ENCODE measurements at places on chromosomes 4 and X. TPM values are rescaled to one million over a fixed set of nuclear protein-coding genes. Genes with fewer than 3 reads are reported as not detected.

- no peak for DNase-seq
Measured at GRCh38 chr4:49516796-49517195, 530.7 kb downstream of the CWH43 start.

- DNase-seq: no peak
Measured at GRCh38 chr4:64158648-64159326, 250.5 kb downstream of the TECRL start.

DNA sequence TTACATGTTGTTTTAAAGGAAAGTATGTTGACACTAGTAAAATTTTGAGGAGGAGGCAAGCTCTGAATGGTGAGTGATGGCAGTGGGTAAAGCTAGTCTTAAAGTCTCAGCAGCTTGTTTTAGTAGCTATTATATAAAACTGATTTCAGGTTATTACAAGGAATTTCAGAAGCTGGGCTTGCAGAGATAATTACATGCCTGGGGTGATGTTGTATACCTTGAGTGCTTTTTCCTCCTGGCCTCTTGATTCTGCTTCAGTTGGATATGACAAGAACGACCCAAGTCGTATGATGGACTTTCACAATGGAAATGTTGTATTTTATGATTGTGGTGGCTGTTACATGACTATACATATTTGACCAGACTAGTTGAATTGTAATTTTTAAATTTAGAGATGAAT is 175.5 kb upstream of the ADGRL3 start:
- no peak for DNase-seq

GRCh38 chr4:16122784-16123183 is 39.0 kb upstream of the PROM1 start:
- no peak for DNase-seq

DNA sequence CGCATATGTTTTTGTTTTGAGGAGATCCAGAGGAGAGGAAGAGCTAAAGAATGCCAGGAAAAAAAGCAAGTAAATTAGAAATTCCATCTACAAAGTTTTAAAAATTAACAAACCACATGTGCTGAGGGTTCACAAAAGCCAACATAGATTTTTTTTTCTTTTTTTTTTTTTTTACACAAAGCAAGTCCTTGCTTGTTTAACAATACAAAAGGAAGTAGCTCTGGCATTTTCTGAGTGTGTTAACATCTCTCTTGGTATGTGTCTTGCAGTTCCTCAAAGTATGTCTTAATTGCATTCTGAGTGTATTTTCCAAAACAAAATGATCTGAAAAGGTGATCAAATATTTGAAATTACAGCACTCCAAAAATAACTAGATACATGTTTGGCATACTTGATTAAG is 1682.7 kb upstream of the AGA start:
- no peak for DNase-seq

- DNase-seq: peak; percentile 24
Measured at GRCh38 chr4:89829470-89830138, 7.4 kb downstream of the SNCA start.

DNA sequence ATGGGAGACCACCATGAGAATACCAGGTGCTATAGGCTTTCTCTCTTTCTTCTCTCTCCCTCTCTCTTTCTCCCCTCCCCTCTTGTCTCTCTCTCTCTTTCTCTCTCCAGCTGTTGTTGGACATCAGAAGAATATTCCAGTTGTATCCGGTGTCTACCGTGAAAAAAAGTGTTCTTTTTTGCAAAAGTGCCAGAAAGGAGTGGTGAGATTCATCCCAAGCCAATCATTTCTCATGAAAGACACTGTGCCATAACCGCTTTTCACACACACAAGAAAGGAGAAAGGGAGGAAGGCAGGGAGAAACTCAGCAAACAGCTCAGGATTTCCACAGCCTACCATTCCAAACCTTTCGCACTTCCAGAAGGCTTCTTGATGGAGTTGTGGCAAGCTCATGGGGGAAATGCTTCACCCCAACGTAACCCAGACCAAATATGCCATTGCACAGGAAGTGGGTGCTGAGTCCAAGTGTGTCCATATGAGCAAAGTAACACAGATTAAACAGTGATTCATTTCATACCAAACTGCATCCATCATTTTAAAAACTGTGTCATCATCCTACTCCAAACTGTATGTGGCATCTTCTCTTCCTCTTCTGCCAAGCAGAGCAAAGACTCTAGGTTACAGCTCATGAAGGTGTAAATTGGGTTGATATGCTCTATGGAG is 224.0 kb downstream of the APBB2 start:
- DNase-seq: no peak

- no peak for DNase-seq
Measured at GRCh38 chr4:4693258-4693657, 151.4 kb upstream of the STX18 start.

DNA sequence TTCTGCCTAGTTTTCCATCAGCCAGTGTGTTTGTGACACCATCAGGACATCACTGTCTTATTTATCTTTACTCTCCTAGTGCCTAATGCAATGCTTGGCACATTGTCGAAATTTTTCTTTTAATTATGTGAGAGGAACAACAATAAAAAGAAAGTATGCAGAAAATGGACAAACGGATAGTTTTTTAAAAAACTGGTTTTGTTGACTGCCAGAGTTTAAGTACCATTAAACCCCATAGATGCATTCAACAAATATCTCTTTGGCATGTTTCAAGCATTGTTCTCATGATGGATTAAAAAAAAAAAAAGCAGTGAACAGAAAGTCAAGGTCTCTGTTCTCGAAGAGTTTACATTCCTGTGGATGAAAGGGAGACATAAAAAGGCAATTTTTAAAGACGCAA is 398.4 kb downstream of the PPP3CA start:
- DNase-seq: no peak

DNA sequence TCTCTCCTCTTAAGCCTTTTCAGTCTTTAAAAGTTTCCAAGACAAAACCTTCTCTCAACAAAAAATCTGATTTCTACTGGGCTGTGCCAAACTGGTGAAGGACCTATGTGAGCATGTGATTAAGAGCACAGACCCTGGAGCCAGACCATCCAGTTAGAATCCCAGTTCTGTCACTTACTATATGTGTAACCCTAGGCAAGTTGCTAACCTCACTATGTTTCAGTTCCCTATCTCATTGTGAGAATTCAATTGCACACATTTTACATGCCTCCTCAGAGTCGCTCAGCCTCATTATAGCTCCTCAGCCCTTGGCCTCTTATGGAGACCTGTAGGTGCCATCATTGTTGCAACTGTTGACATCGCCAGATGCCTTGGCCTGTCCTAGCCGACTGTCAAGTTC is 54.1 kb upstream of the VEGFD start:
- DNase-seq: no peak

- peak; percentile 11 for DNase-seq
Measured at GRCh38 chr4:106369456-106370060, 980 bp upstream of the GIMD1 start.

DNA sequence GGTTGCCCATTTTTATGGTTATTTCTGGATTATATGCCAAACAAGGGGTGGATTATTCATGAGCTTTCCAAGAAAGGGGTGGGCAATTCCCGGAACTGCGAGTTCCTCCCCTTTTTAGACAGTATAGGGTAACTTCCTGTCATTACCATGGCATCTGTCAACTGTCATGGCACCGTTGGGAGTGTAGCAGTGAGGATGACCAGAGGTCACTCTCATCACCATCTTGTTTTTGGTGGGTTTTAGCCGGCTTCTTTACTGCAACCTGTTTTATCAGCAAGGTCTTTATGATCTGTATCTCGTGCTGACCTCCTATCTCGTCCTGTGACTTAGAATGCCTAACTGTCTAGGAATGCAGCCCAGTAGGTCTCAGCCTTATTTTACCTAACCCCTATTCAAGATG is 57.6 kb downstream of the SH3KBP1 start:
- DNase-seq: no peak

GRCh38 chr4:184979461-184980124 is 38.7 kb upstream of the HELT start:
- peak; percentile 23 for DNase-seq

DNA sequence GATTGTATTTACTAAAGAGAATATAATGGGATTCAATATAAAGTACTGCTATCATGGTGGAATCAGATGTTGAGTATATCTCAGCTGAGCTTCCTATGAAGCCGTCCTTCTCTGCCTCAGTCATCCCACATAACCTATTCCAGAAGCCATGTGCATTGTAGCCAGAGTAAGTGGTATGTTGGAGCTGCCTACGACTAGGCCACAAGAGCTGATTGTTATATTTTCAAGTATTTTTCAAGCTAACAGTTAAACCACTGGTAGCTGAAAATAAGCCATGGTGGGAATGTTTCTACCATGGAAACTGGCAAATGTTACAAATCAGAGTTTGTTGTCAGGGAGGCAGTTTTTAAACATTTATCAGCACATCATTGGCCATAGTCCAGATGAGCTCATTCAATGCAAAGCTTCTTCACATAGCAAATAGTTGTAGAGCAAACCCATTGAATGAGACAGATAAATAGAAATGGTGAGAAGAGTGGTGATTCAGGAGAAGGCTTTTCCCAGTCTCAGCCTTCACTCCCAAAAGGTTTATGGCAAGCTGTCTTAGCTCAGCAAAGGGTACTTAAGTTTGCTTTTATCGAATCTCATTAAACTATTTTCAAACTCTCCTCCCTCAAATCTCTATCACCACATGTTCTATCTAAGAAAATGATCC is 436.4 kb downstream of the PCDH19 start:
- DNase-seq: no peak

The MAGEC3 gene
- total RNA-seq: not detected

GRCh38 chrX:136636121-136636520 is 11.8 kb upstream of the CD40LG start:
- DNase-seq: no peak

The BEND4 gene
- total RNA-seq: 0.19 TPM

The PLXNB3 gene
- 2.1 TPM for total RNA-seq

DNA sequence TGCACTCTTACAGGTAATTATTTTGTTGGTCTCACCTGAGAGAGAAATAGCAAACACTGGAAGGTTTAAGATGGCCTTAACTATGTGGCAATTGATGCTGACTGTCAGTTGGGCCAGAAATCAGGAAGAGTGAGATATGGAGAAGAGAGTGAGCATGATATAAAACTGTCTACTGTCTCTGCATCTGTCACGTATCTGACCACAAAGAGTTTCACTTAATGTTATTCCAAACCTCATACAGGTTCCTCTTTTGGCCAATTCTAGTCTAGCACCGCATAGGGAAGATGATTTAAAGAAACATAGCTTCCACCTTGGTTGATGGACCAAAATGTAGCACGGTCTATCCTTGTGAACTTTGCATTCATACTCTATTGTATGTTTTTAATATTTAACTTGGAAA is 381.0 kb upstream of the BOD1L1 start:
- no peak for DNase-seq

The EPGN gene
- total RNA-seq: not detected

GRCh38 chr4:127993151-127993550 is 27.9 kb downstream of the ABHD18 start:
- no peak for DNase-seq

The RNF175 gene
- 0.34 TPM for total RNA-seq

DNA sequence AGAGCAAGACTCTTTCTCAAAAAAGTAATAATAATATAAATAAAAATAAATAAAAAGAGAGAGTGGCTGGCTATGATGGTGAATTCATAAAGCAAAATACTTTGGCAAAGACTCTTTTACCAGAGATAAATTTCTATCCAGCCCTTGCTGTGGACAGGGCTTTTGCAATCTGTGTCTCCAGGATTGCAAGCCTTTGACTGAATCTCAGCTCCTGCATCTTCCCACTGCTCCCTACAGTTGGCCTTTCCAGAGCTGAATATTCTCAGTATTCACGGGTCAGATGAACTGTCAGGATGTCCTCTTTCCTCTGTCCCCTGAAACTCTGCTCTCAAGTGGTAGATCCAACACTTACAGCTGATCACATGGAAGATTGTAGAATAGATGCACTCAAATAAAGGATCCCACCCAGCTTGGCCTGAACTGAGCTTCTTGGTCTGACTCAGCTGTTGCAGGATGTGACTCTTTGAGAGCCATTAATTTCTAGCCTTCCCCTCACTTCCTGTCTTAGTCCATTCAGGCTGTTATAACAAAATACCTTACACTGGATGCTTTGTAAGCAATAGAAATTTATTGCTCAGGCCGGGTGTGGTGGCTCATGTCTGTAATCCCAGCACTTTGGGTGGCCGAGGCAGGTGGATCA is 123.4 kb upstream of the GUCY1A1 start:
- DNase-seq: no peak

- no peak for DNase-seq
Measured at GRCh38 chrX:119340606-119341205, 58.4 kb upstream of the SLC25A43 start.

- no peak for DNase-seq
Measured at GRCh38 chr4:106898621-106899230, 137.4 kb downstream of the DKK2 start.

DNA sequence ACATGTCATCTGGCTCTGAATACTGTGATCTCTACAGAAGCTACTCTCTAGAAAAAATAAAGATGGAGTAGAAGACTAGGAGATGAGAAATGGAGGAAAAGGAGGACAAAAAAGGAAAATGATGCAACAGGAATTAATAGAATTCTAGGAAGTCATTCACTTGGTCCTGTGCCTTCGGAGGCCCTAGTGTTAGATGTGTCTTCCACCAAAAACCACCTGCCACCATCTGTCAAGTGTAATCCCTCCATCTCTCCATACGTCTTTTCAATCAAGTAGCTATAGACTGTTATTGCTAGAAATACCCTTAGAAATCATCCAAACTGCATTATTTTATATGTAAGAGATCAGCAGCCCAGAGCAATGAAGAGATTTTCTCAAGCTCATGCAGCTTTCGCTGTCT is 2.9 kb upstream of the RAB41 start:
- DNase-seq: no peak

GRCh38 chrX:43836435-43837184 is 45.6 kb downstream of the MAOB start:
- no peak for DNase-seq

The RAB40AL gene
- not detected for total RNA-seq

DNA sequence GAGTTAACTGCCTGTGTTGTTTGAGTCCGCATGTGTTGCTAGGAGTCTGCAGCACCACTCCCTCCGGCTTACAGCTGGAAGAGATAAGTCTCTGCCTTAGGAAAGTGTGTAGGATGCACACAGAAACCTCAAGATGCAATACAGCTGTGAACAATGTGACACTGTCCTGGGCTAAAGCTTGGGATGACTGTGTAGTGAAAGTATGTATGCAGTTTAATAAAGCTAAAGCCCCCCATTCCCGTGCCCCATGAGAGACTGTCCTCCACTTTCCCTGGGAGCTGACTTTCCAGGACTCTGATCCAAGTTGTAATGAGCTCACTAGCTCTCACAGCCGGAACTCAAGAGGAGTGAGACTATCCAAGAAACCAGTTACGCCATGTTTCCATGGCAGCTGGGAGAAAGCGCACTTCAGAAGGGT is 156.6 kb upstream of the FTHL17 start:
- DNase-seq: peak; percentile 24

Measured in heart right ventricle (tissue), 16 donors.